ENCODE measurements at places on chromosomes 13 and 19.

DNA sequence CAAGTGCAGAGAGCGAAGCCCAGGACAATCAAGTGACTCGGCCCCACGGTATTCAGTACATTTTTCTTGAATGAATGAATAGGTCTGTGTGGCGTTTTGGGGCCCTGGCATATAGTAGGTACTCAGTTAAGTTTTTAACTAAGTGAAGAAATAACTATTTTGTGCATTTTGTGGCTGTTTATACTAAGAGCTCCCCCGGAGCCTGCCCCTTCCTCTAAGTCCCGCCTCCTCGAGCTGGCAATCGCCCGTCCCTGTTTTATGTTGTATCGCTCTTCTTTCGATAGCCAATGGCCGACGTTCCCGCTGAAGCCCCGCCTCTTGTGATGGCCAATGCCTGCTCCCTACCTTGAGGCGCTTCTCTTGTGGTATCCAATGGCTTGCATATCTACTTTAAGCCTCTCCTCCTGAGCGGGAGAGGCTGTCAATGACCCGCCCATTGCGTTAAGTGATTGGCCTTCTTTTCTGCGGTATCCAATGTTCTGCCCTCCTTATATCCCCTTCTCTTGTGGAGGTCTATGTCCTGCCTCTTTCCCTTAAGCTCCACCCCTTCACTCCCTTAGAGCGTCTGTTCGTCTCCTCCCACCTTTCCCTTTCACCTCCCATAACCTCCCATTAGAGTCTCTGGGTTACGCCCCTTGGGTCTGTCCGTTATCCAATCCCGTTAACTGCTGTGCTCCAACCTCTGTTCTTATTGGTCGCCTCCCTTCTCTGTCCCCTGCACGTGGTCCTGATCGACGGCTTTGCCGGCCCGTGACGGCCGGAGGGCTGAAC, 509 bp upstream of the HDGFL2 start:
- peak; percentile 100 for DNase-seq

DNA sequence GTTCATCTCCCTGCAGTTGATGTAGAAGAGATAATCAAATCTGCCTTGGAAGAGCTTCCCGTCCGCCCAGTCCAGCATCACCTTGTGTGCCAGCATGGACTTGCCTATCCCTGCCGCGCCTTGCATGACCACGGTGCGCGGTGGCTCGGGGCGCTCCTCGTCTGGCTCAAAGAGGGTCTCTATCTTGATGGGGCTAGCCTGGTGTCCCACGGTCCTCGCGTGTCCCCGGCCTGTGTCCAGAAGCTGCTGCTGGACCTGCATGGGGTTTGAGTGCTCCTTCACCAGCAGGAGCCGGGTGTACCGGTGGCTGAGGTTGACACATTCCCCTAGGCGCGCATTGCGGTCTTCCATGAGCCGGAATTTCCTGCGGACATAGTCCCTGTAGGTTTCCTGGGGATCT, 13.2 kb downstream of the NLRP12 start:
- DNase-seq = no peak

GRCh38 chr13:93254775-93255174, 28.2 kb downstream of the GPC6 start:
- no peak for DNase-seq

- DNase-seq = no peak
Observed at GRCh38 chr19:46387713-46388130, 25.6 kb downstream of the CCDC8 start.

- no peak for DNase-seq
Observed at GRCh38 chr19:31541396-31541795, 192.2 kb upstream of the TSHZ3 start.

All from iPS DF 19.7 (cell line).